ENCODE measurements at places on chromosomes 13 and 19.

GRCh38 chr19:38907670-38908069, 4.3 kb downstream of the CCER2 start:
- DNase-seq: no peak

DNA sequence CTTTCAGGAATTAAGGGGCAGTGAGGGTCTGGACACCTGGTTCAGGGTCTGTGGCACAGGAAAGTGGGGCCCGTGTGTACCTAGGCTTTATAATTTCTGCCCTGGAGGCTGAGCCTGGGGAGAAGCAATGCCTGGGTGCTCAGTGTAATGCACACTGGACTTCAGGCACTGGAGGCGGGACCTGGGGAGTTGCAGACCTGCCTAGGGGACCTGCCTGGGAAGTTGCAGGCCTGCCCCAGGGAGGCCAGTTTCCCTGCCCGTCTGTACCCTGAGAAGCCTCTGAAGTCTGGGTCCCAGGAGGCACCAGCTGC, 2.5 kb upstream of the TMEM59L start:
- DNase-seq: no peak

GRCh38 chr13:42485272-42485671, 88.7 kb upstream of the TNFSF11 start:
- DNase-seq: no peak

GRCh38 chr13:41971848-41972247, 10.9 kb upstream of the VWA8 start:
- DNase-seq: no peak

GRCh38 chr13:23377579-23377978, 55.9 kb downstream of the SACS start:
- DNase-seq: no peak

GRCh38 chr19:14818588-14818987, 16.4 kb downstream of the OR7A5 start:
- DNase-seq: no peak

- DNase-seq: no peak
These were observed 9.0 kb downstream of the DHRS12 start for GRCh38 chr13:51794964-51795363.

DNA sequence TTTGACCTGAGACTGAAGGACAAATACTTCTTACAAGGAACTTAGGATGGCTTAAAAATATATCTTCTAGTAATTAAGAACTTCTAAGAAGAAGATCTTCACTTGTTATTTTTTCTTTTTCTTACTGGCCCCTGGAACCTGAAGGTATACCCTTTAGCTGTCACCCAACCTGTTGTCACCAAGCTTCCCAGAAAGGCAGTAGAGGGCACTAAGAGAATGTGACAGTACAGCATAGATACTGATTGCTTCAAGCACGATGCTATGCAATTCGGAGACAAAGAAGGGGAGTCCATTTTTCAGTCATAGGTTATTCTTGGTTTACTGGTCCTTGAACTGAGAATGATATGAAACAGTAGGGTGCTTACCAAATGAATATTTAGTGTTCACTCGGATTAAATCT, 208.3 kb upstream of the PCDH9 start:
- DNase-seq: no peak

DNA sequence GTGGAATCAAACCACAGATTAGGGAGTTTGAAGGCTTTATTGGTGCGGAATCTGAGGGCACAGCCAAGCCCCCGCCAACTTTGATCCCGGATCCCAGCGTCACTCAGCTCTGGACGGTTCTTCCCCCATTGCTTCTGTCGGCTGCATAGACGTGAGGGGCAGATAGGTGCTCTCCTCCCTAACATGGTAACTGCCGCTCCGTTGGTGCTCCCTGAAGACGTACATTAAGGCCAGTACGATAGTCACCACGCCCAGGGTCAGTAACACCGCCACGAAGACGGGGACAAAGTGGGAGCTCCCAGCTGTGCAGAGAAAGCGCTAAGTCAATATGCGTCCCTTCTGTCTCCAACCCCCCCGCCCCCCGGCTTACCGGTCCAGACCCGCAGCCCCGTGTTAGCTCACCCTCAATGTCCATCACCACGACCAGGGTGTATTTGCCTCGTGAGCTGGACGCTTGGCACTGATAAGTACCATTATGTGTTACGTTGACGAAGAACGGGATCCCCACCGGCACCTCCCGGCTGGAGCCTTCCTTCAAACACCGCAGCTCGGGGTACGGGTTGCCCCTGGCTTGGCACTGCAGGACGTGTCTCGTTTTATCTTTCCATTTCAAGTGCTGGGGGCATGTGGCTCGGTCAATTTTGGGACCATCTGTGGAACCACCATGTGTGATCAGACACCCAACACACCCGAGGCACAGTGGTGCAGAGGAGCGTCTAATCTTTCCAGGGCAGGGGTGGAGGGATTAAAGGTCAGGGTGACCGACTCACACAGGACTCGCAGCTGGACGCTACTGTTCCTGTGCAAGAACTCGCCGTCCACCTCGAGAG, 644 bp upstream of the RAVER1 start:
- no peak for DNase-seq

Data from activated CD8-positive, alpha-beta memory T cell treated with anti-CD3 and anti-CD28 coated beads for 1 hour (primary cell).